Anterior cingulate cortex (tissue), 58 donors: ENCODE measurements at places on chromosomes 13 and 19.

- DNase-seq = no peak
These were observed 544.6 kb downstream of the SLITRK6 start for GRCh38 chr13:85254641-85255040.

- no peak for DNase-seq
These were observed 298.3 kb downstream of the DIAPH3 start for GRCh38 chr13:59865398-59865797.

GRCh38 chr19:579111-579841 lies 6.9 kb downstream of the BSG start:
- no peak for DNase-seq

- DNase-seq = no peak
These were observed 833.9 kb downstream of the SLITRK1 start for GRCh38 chr13:83048419-83048818.

DNA sequence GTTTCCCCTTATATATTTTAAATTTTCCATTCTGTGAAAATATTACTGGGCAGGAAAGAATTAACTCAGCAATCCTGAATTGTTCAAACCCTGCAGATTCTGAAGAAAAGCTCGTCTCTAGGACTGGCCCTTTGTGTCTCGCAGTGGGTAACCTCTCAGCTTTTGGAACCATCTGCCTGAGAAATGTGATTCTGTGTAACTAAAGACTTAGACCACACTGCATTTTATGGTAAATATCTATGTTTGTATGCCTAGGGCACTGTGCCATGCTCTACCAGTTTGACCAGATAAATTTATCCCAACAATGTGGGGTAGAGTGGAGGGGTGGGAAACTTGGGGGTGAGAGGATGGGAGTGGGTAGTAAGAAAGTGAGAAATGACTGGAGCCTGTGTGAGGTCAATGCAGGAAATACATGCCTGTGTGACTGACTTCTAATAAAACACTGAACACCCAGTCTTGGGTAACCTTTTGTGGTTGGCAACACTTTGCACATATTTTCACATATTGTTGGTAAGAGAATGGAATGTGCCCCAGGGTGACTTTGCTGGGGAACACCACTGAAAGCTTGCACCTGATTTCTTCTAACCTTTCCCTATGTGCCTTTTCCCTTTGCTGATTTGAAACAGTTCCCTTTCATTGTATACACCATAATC lies 1181.9 kb downstream of the OLFM4 start:
- no peak for DNase-seq

DNA sequence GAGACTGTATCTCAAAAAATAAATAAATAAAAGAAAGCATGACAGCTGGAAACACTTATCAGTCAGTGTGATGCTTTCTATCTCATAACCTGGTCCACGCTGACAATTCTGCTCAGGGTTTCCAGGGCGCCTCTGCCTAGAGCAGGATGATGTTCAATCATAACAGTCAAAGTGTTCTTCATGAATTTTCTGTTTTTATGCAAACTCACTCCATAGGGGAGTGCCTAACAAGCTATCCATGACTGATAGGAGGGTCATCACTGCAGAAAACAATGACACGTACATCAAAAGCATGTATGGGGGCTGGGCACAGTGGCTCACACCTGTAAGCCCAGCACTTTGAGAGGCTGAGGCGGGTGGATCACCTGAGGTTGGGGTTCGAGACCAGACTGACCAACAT lies 41.4 kb upstream of the ZNF83 start:
- DNase-seq = no peak

GRCh38 chr13:77388944-77389624 lies 62.2 kb upstream of the MYCBP2 start:
- DNase-seq = no peak

DNA sequence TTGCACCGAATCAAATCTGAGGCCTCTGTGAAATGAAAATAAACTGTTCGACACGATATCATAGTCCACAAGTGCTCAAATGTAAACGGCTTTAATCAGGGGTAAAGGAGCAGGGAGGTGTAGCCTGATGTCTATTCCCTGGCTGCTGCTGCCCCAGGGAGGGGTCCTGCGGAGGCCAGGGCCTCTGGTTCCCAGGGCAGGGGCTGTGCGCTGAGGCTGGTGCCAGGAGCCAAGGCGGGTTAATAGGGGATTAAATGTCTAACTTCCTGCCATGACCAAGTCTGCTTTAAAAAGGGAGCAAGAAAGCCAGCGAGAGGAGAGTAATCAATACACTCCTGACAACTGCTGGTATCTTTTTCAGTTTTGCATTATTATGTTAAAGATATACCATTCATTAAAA lies 59.4 kb downstream of the ZNF536 start:
- DNase-seq = no peak

DNA sequence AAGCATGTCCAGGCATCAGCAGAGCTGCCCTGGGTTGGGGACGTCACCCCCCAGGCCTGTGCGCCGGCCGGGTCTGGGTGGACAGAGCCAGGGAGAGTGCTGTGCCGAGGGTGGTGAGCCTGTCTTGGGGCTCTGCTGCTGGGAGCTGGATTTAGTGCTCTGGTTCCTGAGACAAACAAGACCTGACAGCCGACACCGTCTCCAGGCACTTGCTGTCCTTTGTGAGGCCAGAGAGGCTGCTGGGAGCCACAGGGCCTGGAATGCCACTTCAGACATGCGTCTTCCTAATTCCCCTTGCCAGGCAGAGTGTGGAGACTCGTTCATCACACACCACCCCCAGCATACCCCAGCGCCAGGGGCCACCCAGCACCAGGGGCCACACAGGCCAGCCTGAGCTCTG lies 165.8 kb downstream of the KDM4B start:
- DNase-seq = no peak

- DNase-seq = no peak
These were observed 32.3 kb downstream of the TSSK6 start for GRCh38 chr19:19482809-19483596.

DNA sequence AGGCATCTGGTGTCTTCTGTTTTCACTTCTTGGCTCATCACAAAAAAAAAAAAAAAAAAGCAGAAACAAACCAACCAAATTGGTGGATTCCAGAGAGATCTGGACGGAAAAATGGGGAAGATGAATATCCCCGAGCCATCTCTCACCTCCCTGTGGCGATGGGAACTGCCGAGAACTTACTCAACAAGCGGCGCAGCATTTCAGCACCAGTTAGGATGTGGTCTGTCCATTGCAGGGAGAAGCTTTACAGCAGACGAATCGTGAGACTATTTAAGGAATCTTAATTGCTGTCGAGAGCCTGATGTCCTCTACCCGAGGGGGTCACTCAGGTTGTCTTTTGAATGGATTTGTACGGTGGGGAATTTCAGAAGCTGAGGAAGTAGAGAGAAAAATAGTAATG lies 17.3 kb upstream of the KDM4B start:
- no peak for DNase-seq

DNA sequence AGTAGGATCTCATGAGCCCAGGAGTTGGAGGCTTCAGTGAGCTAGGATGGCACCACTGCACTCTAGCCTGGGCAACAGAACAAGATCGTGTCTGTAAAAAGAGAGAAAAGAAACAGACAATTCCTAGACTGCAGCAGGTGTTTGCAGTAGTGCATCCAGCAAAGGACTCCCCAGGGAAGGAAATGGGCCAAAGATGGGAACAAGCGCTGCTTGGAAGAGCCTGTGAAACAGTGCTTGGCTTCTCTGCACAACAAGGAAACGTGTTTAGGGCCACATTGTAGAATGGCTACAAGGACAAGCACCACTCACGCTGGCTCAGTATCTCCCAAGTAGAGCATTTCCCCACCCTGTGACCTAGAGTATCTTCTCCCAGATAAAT lies 35.5 kb upstream of the LDLR start:
- no peak for DNase-seq

DNA sequence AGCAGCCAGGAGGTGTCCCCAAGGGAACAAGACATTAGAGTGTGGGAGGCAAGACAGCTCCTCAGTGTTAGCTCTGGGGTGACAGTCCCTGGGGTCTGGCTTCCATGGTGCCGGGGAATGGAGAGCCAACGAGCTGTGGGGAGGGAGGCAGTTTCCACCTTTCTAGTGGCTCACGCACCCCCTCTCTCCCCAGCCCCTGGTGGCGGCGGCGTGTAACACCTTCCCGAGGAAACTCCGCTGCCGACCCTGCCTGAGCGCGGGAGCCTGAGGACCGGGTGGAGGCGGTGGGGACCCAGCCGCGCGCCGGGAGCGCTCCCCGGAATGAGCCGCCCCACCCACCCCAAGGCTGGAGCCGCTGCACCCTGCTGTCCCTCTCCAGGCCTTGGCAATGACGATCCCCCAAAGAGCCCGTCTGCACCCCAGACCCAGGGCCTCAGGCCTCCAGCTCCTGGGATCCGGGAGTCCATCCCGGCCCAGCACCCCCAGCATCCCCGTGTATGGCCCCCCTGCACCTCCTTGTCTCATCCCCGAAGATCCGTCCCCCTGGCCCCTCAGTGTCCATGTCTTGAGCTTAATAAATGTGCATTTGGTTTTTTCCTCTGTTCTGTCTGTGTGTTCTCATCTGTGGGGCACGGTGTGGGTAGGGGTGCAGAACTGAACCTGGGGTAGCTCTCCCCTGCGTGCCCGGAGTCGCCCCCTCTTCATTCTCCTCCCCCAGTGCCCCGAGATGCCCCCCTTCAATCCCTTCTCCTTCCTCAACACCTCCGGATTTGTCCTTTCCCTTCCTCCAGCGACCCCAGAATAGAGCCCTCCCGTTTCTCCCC lies 622 bp upstream of the FXYD5 start:
- DNase-seq = no peak

GRCh38 chr13:49499889-49500660 lies 4.3 kb downstream of the PHF11 start:
- no peak for DNase-seq

DNA sequence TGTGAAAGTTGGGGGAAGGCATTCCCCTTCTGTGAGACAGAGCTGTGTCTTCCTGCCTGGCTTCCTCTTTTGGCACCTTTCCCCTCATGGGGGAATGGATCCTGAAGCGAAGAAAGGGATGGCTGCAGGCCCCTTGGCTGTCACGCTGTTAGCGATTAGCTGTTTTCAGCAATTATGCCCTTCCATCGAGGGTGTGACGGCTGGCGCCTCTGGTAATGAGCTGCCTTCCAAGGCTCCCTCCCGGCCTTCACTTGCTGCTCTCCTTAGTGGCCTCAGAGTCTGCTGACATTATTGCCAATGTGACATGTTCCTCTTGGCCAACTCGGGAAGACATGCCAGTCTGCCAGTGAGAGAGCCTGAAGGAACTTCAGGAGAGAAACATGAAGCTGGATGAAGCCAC lies 162.1 kb downstream of the ZIC5 start:
- no peak for DNase-seq

- no peak for DNase-seq
These were observed 120.6 kb downstream of the ABCC4 start for GRCh38 chr13:95180513-95181245.

DNA sequence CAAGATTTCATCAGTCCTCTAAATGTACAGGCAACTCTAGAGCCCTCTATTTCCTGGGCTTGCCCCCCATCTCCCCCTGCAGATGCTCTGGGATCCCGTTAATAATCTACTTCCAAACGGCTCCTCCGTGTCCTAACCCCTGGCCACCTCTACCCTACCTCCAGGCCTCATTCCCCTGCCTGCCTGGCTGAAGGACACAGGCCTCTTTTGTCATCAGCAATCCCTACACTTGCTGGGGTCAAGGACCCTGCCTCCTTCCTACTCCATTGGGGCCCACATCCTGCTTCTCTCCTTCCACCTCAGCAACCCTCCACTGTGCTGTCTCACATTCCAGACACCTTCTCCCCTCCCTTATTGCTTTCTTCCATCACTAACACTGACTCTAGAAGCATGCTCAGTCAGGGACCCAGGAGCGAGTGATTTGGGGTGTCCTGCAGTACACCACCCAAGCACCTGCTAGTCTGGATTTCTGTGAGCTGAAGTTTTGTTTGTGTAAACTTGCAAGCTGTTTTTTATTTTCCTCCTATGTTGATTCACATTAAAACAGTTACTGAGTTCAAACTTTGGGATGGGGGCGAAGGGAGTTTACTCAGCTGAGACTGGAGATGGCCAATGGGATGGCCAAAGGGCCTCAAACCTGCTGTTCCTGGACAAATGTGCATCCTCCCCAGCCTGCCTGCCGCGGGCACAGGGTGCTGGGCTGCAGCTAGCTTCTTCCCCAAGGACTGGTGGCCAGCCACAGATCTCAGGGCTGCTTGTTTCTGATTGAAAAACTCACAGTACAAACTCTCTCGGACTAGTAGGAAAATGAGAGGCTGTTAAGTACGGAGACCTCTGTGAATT lies 314.7 kb downstream of the FOXO1 start:
- DNase-seq = no peak

DNA sequence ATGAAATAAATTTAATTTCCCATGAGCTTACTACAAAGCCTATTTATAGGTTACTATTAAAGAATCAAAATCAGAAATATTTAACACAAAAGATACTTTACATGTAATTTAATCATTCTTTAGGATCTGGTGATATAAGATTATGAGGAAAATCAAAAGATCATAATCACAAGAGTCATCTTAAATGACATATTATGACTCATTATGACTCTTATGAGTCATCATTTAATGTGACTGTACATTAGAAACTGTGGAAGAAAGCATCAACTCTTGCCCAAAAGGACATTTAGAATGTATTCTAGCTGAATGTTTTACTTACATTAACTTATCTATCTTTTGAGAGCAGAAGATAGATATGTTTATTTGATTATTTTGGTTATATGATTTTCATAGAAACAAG lies 458.6 kb downstream of the DCT start:
- no peak for DNase-seq

DNA sequence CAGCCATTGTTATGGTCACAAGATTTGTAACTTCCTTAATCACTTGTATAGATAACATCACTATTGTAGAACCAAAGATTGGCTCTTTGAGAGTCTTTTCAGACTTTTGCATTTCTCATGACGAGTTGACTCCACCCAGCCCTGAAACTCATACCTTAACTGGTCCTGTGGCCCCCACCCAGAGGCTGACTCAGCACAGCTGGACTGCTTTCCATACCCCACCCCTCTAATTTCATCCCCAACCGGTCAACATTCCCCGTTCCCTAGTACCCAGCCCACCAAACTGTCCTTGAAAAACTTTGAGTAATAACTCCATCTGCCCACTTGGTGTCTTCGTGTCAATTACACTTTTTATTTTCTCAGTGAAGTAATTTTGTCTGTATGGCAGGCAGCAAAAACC lies 32.1 kb upstream of the SLITRK1 start:
- no peak for DNase-seq

- DNase-seq = no peak
These were observed 6.0 kb downstream of the SIGLEC11 start for GRCh38 chr19:49954933-49955332.

DNA sequence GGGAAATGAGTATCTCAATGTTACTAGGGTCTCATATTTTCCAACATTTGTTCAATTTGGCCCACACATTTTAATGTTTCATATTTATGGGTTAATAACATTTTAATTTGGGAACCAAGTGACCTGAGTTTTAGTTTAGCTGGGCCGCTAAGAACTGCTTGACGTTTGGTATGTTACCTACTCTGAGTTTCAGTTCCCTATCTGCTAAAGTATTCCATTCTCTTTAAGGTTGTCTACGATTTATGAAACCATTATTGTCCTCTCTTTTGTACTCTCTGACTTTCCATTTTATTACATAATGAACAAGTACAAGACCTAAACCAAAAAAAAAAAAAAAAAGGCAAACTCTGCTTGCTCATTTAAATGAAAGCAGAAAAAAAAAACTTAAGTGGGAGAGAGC lies 89.9 kb downstream of the FGF14 start:
- no peak for DNase-seq
